ENCODE measurements at places on chromosomes 7 and 10.

DNA sequence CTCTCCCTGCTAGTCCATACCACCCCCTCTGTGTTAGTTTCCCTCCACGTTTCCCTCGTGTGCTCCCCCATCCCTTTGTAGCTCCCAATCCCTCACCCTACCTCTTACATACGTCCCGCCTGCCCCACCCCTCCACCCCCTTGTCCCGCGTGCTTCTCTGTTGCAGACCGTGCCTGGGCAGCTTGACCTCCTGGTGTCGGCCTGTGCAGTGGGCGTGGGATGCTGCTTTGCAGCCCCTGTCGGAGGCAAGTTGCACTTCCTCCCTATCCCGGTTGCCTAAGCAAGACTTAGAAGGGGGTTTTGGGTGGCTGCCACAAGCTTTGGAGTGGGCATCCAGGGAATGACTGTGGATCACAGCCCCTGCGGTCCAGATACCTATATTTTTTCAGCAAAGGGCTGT, 7.7 kb downstream of the CLCN1 start:
- DNase-seq, result no peak

DNA sequence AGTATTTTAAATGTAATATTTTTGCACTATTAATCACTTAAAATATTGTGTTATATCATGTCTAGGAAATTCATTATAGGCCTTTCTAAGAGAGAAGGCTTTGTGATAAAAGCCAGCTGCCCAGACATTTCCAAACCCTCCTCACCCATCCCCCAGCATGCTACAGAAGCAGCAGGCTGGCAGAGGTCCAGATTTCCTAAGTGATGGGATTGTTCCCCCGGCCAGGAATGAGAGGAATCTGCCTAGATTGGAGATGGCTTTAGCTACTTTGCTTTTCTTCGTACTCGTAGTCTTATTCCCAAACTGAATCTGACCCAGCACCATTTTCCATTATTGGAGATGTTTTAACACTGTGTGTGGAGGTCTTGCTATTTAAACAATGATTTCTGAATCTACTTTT, 29.4 kb downstream of the CDK14 start:
- DNase-seq, result peak; percentile 45

GRCh38 chr10:109454691-109455090, 468.6 kb downstream of the XPNPEP1 start:
- DNase-seq, result no peak

DNA sequence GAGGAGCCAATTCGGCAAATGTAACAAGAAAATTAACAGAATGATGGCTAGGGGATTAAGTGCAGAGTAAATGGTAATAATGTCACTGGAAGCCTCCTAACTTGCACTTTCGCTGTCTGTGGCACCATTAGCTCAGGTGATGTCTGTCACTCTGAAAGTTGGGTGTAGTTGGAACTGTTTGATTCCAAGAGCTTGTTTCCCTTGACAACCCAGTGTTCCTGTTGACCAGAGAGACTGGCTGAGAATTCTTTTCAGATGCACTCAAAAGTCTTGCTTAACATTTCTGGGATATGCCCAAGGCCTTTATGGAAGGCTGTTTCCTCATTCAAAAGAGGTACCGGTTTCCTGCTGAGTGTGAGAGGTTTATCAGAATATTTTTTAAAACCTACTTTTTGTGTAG, 49.6 kb downstream of the PLPP4 start:
- no peak for DNase-seq

DNA sequence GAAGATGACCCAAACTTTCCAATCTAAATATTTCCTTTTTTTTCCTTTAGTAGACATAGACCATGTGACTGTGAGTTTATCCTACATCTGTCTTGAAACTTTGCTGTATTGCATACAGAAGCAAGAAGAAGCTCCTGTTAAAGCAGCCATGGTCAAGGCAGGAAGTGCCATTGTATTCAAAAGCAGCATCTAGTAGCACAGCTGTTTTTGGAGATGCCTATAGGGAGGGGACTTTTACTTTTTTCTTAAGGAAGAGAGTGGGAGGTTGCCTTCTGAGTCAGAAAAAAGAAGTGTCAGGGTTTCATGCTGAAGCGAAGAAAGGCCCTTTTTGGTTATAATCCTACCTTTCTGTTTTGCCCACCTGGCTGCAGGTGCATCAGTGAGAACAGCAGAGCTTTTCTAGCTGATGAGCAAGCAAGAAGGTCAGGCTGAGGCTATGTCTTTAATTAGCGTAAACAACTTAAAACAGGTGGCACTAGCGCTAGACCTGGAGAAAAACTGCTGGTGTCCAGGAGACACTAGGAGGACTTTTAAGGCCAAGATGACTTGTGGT, 234.1 kb upstream of the AGK start:
- DNase-seq, result no peak

DNA sequence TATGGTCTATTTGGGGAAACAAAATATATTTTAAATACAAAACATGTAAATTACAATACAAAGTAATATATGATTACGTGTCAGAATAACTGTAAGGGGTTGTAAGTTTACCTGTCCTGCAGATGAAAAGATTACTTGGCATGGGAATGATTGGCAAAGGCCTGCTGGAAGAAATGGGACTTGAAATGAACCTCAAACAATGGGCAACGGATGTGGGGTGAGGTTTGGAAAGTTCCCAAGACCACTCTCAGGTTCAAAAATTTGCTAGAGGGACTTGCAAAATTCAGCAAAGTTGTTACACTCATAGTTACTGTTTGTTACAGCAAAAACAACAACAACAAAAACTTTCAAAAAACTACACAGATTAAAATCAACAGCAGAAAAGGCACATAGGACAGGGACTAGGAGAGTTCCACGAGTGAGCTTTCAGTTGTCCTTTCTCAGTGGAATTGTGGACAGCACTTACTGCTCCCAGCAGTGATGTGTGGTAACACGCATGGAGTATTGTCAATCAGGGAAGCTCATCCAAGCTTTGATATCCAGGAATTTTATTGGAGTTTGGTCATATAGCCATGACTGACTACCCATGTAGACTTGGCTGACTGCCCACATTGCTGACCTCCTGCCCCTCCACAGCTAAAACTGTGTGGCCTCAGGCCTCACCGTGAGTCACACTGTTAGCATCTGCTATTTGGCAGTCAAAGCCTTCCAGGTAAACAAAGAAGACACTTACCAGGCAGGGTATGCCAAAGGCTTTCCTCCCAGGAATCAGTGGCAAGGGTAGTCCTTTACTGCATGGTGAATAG, 43.8 kb downstream of the EXOC6 start:
- DNase-seq, result no peak

- no peak for DNase-seq
These were observed 510.0 kb downstream of the ANKRD7 start for GRCh38 chr7:118734541-118734940.

DNA sequence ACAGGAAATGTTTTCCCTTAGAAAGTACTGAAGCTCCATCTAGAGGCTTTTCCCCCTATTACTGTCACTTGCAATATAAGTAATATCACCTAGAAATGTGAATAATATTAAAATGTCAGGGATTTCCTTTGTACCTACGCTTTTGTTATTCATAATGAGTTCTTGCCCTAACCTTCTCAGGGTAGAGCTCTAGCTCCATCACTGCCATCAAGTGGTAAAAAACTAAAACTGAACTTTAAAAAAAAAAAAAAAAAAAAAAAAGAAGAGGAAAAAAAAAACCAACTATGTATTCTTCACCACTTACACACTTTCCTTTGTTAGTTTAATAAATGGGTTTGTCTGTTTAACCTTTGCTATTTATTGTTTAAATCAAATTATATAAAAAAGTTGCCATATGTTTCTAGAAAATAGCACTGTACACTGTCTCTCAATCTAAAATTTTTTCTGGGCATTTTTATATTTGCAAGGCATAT, 49.9 kb downstream of the DNAJC1 start:
- DNase-seq, result peak; percentile 11

- peak; percentile 80 for DNase-seq
These were observed 10.3 kb upstream of the ANKRD7 start for GRCh38 chr7:118214051-118214832.

DNA sequence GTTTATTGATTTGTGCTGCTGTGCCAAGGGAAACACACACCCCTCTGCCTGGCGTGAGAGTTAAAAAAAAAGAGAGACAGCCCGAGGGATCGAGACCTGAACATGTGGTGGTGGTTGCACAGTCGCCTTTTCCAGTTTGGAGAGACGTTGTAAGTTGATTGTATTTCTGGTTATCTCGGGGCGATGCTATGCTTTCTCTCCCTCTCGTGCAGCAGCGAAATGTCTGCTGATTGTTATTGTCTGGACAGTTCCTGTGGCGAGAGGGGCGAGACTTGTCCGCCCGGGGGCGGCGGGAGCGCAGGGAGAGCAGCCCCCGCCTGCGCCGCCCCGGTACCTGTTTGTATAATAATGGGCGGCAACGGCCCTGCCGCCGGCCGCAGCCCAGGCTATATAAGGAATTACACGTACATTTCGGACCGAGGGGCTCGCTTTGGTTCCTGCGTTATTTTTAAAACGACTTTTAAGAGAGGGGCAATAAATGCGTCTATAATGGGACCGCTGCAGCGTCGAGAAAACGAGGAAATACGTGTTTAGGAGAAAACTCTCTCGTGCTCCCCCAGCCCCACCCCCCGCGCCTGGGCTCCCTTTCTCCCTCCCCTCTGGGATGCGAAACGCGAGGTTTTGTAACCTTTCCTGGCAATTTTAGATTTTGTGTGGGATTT, 1.7 kb downstream of the ZEB1 start:
- DNase-seq, result peak; percentile 47

- DNase-seq, result no peak
These were observed 49.0 kb downstream of the SKAP2 start for GRCh38 chr7:26815426-26815825.
